Small intestine (tissue), 16 donors: ENCODE measurements at places on chromosomes 7 and 10.

DNA sequence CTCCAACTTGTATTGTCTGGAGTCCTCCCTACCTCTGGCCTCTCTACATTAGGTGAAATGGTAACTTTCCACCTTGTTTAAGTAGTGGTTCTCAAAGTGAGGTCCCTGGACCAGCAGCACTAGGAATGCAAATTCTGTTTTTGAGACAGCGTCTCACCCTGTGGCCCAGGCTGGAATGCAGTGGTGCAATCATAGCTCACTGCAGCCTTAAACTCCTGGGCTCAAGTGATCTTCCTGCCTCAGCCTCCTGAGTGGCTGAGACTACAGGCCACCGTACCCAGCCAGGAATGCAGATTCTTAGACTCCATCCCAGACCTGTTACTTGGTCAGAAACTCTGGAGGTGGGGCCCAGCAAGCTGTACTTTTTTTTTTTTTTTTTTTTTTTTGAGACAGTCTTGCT lies 6.8 kb upstream of the TBL2 start:
- no peak overlapping the region for H3K27ac ChIP-seq
- H3K36me3 ChIP-seq: no peaks in the 10 kb centered on the region
- H3K4me1 ChIP-seq: no peaks in the 10 kb centered on the region
- no peak for DNase-seq
- no peaks in the 10 kb centered on the region for H3K27me3 ChIP-seq

DNA sequence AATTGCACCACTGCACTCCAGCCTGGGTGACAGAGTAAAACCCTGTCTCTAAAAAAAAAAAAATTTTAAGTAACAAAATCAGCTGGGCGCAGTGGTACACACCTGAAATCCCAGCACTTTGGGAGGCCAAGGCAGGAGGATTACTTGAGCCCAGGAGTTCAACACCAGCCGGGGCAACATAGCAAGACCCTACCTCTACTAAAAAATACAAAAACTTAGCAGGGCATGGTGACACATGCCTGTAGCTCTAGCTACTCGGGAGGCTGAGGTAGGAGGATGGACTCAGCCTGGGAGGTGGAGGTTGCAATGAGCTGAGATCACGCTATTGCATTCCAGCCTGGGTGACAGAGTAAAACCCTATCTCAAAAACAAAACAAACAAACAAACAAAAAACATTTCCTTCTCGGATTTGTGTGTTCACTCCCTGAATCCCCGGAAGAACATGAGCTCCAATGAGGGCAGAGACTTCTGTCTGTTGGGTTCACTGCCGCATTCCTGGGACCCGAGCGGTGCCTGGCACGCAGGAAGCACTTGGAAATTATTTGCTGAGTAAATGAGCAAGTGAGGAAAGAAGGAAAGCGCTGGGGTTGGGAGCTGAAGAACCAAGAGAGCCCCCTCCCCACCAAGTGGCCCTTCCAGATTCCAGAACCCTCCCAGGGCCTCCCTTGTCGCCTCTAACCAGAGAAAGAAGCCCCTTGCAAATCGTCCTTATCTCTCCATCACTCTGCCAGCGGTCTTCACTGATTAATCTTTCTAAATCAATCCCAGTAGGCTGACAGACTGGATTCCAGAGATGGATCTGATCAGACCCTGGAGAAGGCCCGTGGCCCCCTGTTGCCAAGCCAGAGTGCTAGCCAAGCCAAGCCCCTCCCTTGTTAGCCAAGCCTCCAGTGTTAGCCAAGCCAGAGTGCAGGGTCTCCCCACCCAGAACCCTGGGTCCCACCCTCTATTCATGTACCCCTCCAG lies 6.2 kb downstream of the TNRC18 start:
- H3K36me3 ChIP-seq: no peaks in the 10 kb centered on the region
- peaks cover 16% of the 10 kb centered on the region for H3K4me1 ChIP-seq
- no peak for DNase-seq
- no peaks in the 10 kb centered on the region for H3K27me3 ChIP-seq
- peak overlapping the region; percentile 1 for H3K27ac ChIP-seq

GRCh38 chr7:14770614-14771013 lies 131.9 kb downstream of the DGKB start:
- H3K36me3 ChIP-seq: no peaks in the 10 kb centered on the region
- no peak overlapping the region for H3K27ac ChIP-seq
- H3K4me3 ChIP-seq: no peak overlapping the region
- no peaks in the 10 kb centered on the region for H3K27me3 ChIP-seq
- DNase-seq: no peak

GRCh38 chr10:129951101-129951969 lies 12.7 kb downstream of the EBF3 start:
- no peak overlapping the region for H3K4me3 ChIP-seq
- no peaks in the 10 kb centered on the region for H3K36me3 ChIP-seq
- no peak for DNase-seq
- no peaks in the 10 kb centered on the region for H3K4me1 ChIP-seq

DNA sequence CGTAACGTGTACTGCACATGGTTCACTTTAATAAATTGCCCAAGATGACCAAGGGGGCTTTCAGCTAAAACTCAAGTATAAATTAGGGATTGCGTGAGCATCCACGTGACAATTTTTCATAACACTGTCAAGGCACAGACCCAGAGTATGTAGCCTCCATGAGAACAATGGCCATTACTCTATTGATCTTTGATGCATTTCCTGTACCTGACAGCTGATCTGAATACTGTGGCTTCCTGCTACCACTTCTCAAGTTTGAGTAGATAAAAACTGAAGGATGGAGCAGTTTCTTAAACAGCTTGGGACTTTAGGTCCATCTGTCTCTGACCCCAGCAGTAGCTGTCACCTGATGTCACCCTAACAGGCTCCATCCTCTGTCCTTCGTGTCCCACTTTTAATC lies 98.9 kb downstream of the ABCC2 start:
- peaks cover 87% of the 10 kb centered on the region for H3K36me3 ChIP-seq
- H3K27me3 ChIP-seq: no peaks in the 10 kb centered on the region
- H3K4me3 ChIP-seq: no peak overlapping the region
- DNase-seq: no peak
- no peak overlapping the region for H3K27ac ChIP-seq
- H3K4me1 ChIP-seq: no peaks in the 10 kb centered on the region

DNA sequence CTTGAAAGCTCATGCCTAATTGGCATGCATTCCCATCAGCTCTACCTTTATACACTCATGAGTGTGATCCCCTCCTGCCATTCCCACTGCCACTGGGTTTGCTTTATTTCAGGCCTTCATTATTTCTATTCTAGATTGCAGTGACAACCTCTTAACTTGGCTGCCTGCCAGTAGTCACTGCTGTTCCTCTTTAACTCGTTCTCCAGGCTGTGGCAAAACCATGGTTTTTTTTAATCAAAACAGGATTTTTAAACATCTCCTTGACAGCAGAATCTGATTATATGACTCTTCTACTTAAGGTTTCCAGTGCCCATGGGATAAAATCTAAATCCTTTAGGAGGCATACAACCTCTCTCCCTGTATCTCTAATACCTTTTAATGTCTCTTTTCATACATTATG lies 223.7 kb upstream of the PCDH15 start:
- no peak for DNase-seq
- H3K27me3 ChIP-seq: no peaks in the 10 kb centered on the region
- H3K36me3 ChIP-seq: no peaks in the 10 kb centered on the region
- H3K4me3 ChIP-seq: no peak overlapping the region
- H3K4me1 ChIP-seq: no peaks in the 10 kb centered on the region
- H3K27ac ChIP-seq: no peak overlapping the region

- no peak overlapping the region for H3K27ac ChIP-seq
- no peak overlapping the region for H3K4me3 ChIP-seq
- H3K27me3 ChIP-seq: no peaks in the 10 kb centered on the region
- H3K4me1 ChIP-seq: no peaks in the 10 kb centered on the region
Observed at GRCh38 chr7:37826825-37827224, 21.6 kb upstream of the NME8 start.

GRCh38 chr10:103626178-103626577 lies 132.7 kb downstream of the NEURL1 start:
- H3K4me1 ChIP-seq: no peaks in the 10 kb centered on the region
- no peaks in the 10 kb centered on the region for H3K27me3 ChIP-seq

DNA sequence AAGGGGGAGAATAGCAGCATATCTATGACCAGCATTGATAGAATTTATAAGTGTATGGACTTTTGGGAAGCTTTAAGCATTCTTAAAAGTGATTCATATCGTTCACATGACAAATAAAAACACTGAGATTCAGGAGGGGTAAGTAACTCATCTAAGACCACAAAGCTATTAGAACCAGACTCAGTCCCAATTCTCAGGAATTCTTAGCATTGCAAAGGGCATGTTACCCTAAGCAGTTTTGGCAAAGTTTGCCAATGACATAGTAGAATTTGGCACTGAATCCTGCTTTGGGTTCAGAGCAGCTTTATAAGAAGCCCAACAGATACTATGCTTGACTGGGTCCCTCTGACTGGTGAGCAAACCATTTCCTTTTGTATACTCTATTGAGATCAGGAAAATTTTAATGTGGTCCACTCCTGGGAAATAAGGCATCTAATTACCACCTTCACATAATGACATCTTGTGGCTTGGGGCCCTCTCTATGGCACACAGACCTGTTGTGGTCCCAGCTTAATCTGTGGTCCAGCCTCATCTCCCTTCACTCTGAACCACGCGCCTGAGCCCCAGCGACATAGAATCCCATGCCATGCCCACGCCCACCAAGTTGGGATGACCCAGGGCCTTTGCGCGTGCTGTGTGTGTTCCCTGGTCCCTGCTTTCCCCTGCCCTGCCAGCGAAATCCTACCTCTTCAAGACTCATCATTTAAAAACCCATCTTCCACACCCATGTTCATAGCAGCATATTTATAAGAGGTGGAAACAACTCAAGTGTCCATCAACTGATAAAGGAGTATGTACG lies 37.5 kb upstream of the DOCK1 start:
- no peak overlapping the region for H3K27ac ChIP-seq
- no peaks in the 10 kb centered on the region for H3K4me1 ChIP-seq
- H3K36me3 ChIP-seq: no peaks in the 10 kb centered on the region
- no peak overlapping the region for H3K4me3 ChIP-seq

GRCh38 chr7:4147926-4148620 lies 534.0 kb upstream of the FOXK1 start:
- H3K27me3 ChIP-seq: no peaks in the 10 kb centered on the region
- H3K27ac ChIP-seq: no peak overlapping the region
- H3K4me1 ChIP-seq: no peaks in the 10 kb centered on the region
- no peaks in the 10 kb centered on the region for H3K36me3 ChIP-seq

GRCh38 chr10:32692174-32692573 lies 246.2 kb downstream of the CCDC7 start:
- H3K4me1 ChIP-seq: no peaks in the 10 kb centered on the region
- H3K36me3 ChIP-seq: no peaks in the 10 kb centered on the region
- DNase-seq: no peak
- H3K4me3 ChIP-seq: no peak overlapping the region
- H3K27me3 ChIP-seq: no peaks in the 10 kb centered on the region
- H3K27ac ChIP-seq: no peak overlapping the region

DNA sequence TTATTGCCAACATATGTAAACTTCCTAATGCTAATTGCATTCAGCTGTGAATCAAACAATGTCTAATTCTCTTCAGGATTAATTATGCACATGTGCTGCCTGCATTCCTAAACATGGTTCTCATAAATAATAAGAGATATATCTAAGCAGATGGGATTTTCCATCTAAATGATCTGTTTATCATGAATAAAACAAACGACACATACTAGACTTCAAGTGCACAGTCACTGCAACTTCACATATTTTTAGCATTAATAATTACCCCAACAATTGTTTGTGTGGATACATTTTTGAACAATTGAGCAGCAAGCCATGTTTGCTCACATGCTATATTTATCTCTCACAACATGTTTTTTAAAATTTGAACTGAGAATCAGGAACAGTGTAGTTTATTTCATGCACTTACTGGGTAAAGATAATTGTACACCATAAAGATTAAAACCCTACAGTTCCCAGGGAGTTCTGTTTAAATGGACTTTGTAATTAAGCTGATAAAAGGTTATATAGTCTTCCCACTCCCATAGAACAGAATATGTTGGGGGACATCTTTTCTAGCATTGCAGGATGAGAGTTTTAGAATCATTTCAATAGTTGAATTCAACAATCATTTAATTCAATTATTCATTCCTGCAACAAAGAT lies 378.5 kb downstream of the MDFIC start:
- H3K36me3 ChIP-seq: no peaks in the 10 kb centered on the region
- H3K4me1 ChIP-seq: peaks cover 12% of the 10 kb centered on the region
- H3K4me3 ChIP-seq: no peak overlapping the region
- no peak overlapping the region for H3K27ac ChIP-seq
